ENCODE measurements at places on chromosomes 3 and 15.

- no peak for DNase-seq
Observed at GRCh38 chr3:6717026-6717943, 143.6 kb upstream of the GRM7 start.

GRCh38 chr15:88603885-88604284 is 17.3 kb upstream of the AEN start:
- DNase-seq = no peak

GRCh38 chr3:191216510-191216909 is 17.5 kb downstream of the OSTN start:
- no peak for DNase-seq

DNA sequence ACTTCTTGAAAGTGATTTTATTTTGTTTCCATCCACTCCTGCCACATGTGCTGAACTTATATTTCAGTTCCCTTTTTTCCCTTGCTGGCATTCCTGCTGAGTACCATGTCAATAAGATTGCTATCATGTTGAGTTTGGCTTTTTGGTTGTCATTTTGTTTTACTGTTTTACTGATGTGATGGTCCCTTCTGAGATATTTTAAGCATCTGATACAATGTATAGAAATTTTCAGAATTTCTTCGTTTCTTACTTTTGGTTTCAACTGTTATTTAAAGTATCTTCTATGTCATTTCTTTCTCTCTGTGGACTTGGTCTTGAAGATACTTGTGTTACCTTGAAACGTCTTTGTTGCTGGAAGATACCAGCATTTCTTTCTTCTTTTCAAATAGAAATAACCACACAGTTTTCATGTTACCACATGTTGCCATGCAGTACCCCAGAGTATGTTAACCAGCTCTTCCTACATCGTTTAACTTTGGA is 14.1 kb downstream of the SIDT1 start:
- no peak for DNase-seq

GRCh38 chr15:28132524-28133275 is 33.6 kb upstream of the OCA2 start:
- DNase-seq = no peak

GRCh38 chr3:37240170-37240945 is 66.0 kb upstream of the LRRFIP2 start:
- DNase-seq = no peak

DNA sequence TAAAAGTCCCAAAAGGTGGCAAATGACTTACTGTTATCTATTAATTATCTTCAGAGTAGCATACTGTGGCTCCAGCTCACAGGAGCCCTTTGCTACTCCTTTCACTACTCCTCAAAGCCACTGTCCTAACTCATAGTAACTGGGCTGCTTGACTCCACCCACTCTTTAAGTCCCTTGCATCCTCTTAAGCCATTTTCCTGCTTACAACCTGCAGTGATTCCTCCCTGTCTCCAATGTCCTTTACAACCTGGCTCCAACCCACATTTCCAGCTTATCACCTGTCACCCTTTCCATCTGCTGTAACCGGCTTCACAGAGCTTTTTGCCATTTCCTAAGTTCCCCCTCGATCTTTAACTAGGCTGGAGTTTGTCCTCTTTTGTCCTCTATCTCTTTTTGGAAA is 388.1 kb downstream of the FGF12 start:
- DNase-seq = no peak

- DNase-seq = no peak
Observed at GRCh38 chr3:34090876-34091275, 292.4 kb downstream of the PDCD6IP start.

GRCh38 chr3:181265750-181266333 is 276.3 kb upstream of the DNAJC19 start:
- no peak for DNase-seq

DNA sequence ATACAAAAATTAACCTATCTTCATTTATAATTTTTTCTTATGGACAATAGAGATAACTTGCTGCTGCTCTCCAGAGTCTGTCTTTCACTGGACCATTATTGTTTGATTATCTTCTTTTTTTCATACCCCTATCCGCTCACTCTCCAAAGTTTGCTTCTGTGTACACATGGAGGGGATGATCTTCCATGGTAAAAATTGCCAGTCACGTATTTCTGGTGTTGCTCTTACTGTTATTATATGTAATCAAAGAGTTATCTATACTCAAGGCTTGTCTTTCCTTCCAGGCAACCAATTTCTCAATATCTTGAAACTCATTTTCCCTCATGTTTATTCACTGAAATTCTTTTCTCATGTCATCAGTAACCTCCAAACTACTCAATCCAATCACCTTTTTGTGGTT is 817.8 kb upstream of the NECTIN3 start:
- DNase-seq = no peak

DNA sequence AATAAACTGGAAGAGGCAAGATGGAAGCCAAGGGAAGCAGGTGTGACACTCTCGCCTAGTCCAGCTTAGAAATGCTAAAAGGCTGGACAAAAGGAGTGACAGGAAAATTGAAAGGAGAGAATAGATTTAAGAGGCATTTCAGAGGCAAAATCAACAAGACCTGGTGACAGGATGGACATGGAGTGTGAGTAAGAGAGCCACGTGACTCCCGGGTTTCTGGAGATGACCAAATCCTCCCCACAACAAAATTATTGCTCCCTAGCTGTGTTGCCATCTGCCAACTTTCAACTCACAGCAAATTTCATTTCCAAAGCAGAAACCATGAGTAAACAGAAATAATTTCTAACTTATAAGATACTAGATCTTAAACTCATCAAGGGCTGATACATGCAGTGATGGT is 52.6 kb downstream of the MTHFS start:
- no peak for DNase-seq

DNA sequence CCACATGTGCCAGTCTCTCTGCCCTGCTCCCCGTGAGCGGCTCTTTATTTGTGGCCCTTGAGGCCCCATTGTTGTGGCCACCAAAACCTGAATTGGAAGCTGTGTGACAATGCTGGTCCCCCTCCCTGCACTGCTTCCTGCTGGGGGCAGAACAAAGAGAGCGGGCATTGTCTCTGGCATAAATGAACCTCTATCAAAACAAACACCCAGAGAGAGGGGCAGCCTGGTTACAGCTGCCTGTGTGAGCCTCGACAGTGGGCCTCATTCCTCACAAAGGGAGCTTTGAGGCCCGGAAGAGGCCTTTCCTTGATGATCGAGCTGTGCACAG is 152.9 kb downstream of the IGF1R start:
- DNase-seq = no peak

- DNase-seq = no peak
Observed at GRCh38 chr3:98115717-98116116, 14.8 kb upstream of the OR5H1 start.

DNA sequence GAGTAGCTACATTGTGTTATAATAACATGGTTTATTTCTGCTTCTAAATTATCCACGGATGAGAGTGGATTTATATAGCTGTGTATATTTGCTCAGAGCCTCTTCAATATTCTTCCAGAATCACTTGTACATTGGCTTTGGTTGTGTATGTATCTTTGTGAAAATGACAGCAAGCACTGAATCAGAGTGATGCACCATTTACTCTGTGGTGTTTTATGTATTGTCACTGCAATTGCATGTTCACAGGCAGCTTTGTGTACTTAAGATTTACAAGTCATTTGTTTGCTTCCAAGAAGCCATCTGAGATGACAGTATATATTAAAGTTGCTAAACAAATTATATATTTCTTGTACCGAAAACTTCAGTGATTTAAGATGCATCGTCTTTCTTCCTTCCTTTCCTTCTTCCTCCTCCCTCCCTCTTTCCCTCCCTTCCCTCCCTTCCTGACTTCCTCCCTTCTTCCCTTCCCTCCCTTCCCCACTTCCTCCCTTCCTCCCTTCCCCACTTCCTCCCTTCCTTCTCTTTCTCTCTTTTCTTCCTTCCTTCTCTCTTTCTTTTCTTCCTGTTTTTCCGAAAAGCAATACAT is 362.3 kb upstream of the GOLIM4 start:
- DNase-seq = no peak

GRCh38 chr3:155356594-155357370 is 63.3 kb upstream of the STRIT1 start:
- DNase-seq = peak; percentile 17

GRCh38 chr3:19543212-19543841 is 390.7 kb downstream of the EFHB start:
- no peak for DNase-seq

DNA sequence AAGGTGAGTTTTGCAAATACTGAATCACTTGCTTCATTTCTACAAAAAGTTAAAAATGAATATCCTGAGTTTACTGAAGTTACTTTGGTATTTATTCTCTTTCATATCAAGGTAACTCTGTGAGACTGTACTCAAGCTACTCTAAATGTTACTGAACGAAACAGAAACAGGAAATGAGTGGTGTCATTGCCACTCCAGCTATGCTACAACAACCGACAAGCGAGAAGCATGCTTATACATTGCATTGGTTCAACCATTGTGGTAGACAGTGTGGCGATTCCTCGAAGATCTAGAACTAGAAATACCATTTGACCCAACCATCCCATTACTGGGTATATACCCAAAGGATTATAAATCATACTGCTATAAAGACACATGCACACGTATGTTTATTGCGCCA is 313.2 kb upstream of the THBS1 start:
- DNase-seq = no peak

DNA sequence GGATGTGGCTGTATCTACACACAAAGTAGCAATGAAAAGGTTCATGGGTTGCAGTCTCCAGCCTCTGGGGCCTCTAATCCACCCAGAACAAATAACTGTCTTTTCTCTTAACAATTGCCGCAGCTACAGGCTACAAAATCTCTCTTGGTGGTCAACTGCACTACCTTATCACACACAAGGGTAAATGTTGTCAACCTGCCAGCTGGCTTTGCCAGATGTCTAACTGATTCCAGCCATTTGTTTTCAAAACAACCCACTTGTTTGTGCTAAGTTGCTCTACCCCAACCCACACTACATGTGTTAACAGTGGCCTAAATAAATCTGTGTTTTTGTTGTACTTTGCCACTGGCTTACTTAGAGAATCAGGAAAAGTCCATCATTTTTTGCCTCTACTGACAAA is 447.3 kb downstream of the TAFA4 start:
- no peak for DNase-seq

- DNase-seq = no peak
Observed at GRCh38 chr3:157452097-157452496, 15.4 kb downstream of the PTX3 start.

DNA sequence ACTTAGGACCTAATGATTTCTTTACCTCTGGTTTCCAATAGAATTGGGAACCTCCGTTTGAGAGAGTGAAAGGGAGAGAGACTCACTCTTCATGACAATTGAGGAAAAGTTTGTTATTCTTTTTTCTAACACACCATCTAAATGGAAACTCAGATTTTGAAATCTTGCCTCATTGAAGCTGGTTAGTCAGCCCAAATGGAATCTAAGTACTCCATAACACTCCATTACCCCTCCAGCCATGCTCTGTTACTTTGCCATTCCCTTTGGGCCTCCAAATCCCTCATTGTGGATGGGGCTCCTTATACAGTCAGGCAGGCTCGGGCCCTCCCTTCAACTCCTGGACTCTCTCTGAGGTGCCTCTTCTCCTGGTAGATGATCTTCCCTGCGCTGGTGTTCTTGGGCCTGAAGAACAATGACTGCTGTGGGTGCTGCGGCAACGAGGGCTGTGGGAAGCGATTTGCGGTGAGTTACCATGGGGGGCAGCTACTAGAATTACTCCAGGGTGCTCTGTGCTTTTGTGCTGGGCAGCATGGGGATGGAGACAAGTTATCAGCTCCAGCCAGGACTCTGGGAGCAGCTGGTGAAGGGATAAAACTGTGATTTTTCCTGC is 1.1 kb downstream of the TM4SF4 start:
- DNase-seq = no peak

DNA sequence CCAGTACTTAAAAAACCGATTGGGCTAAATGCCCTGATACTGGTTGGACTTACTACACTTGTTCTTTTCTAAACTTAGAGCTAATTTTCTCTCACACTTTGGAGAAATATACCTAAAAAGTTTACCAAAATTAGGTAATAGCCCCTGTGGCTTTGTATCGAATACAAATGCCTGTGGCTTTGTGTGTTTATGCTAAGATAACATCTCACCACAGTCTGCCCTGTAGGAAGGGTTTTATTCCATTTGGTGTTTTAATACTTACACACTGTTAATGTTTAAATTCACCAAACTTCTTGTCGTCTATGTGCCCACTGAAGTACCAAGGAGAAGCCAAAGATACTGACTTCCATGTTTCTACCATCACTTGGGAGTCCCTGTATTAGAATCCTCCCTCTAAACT is 66.4 kb downstream of the BCHE start:
- DNase-seq = no peak

GRCh38 chr3:17088602-17089313 is 204.0 kb downstream of the PLCL2 start:
- DNase-seq = no peak

GRCh38 chr3:194517333-194517732 is 30.5 kb upstream of the ATP13A3 start:
- no peak for DNase-seq

GRCh38 chr3:79039192-79039591 is 728.6 kb downstream of the ROBO1 start:
- no peak for DNase-seq

GRCh38 chr15:36897834-36898233 is 202.5 kb downstream of the MEIS2 start:
- no peak for DNase-seq

DNA sequence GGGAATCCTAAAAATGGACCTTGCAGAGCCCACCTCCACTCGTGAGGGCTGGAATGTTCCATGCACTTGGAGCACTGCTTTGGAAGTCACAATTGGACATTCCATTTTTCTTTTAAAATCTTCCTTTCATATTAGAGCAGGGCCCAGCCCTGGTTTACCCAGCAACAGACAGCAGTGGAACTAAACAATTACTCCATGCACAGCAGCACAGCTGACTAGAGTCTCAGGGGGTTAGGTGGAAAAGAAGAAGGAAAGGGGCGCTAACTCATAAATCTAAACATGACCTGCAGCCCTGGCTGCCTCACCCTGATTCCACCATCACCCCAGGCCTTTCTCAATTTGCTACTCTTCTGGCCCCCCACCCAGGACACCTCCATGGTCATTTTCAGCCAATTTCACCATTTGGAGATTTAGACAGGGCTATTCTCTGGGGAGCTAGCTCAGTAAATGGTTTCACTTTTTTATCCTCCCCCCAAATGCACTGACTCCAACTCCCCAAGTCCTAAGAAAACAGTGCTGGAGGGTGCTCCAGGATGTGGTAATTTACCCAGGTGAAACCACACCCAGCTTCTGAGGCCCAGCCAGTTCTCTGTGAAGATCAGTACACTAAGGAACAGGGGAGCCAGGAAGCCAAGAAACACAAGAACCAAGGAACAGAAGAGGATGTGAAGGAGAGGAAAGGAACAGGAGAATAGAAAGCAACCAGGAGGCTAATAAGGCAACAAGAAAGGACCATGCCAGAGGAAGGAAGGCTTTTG is 1.6 kb upstream of the LRRC31 start:
- no peak for DNase-seq

- DNase-seq = no peak
Observed at GRCh38 chr3:177465257-177465642, 268.0 kb upstream of the TBL1XR1 start.
